ENCODE measurements at places on chromosomes 6 and 20.

DNA sequence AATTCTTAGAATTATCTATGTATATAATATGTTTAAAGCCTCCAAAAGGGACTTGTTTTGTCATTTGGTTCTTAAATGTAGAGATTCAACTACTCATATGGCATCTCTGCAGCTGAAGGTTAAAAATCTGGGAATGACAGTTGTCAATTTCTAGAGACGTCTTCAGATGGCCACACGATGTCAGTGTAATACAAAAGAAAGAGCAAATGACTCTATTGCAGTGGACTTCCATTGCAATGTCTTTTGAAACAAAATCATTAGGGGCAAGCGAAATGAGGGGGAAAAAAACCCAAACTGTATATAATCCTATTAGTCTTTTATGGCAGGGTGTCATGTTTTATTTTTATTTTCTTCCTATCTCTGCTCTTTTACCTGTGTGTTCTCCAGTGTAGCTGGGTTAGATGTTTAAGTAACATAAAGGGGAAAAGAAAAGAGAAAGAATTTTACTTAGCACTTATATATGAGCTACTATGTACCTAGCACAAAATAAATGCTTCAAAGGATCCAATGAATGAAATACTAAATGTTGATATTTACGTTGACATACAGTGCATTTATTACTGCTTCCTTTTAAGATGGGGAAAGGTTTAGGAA, 26.2 kb downstream of the CCN2 start:
- no peak for DNase-seq

- no peak for DNase-seq
These were observed 17.8 kb downstream of the LRP11 start for GRCh38 chr6:149846321-149846720.

DNA sequence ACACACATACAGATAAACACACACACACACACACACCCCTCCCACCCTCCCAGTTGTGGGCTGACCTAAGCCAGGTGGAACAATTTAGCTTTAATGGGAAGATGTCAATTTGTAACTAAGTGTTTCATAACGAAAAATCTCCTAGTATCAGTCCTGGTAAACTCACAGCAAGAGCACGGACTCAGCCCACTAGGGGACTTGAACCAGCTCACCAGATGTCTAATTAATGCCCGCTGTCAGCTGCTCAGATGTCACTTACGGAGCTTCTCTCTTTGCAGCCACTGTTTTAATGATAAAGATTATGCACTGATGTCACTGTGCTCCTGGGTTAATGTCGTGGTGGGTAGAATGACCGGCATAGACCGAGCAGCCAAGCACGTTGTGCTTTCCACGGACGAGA, 116.6 kb upstream of the INSM1 start:
- DNase-seq, result no peak

DNA sequence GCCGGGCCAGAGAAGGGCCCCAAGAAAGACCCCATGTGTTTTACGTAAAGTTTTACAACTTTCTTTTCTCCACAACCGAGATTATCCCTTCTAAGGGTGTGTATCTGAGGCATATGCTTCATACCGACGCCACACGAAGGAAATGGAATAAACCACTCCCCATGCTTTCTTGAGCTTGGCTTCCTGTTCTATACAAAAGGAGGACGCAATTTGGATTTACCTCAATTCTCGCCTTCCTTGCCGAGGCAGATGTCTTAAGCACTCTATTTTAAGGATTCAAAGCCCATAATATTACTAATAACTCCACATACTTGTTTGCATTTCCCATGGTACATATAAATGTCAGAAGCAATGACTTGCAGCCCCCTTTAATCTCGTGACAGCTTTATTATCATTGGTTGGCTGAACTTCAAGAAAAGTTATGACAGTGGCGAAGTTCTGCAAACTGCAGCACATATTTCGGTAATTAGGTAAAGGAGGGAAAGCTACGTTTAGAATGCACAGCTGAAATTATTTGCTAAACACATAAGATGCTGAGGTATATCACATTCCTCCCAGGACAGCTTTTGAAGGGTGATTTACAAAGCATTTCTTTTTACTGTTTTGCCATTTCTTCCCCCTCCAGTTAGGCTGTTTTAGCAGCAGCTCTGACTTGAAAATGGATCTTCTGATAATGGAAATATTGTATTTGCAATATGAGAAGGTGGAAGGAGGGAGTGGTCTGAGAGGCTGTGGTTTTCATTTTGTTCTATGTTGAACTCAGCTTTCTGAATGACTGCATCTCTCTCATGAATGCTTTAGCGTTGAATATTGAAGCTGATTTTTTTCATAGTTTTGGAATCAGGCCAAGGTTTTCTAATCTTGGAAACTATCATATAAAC, 330.5 kb downstream of the EPHA7 start:
- DNase-seq, result no peak

- DNase-seq, result no peak
These were observed 16.4 kb upstream of the KIFC1 start for GRCh38 chr6:33375143-33375671.

DNA sequence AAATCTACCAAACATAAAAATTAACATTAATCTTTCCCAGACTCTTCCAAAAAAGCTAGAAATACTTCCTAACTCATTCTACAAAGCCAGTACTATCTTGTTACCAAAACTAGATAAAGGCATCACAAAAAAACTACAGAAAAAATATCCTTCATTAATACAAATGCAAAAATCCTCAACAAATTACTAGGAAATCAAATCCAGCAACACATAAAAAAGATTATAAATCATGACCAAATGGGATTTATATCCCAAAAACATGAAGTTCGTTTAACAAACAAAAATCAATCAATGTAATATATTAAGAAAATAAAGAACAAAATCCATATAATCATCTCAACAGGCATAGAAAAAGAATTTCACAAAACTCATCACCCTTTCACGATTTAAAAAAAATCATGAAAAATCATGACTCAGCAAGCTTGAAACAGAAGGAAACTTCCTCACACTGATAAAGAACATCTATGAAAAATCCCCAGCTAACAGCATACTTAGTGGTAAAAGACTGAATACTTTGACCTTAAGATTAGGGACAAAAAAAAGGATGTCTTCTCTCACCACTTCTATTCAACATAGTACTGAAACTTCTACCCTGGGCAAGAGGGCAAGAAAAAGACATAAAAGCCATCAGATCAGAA, 43.2 kb downstream of the RANBP9 start:
- DNase-seq, result no peak

DNA sequence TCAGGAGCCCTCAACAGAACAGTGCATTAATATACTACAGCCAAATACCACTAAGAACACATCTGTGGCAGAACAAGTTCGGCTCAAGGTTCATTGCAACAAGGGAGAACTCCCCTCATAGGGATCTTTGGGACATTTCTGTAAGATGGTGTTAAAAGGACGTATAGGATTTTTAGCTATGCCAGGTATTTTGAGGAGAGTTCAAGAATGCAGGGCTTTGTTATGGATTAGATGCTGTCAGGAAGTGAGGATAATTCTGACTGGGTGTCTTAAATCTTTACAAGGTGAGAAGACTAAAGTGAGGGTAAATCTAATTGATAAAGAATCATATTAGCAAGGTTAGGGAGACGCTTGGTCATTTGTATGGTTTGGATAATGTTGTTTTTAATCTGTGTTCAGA, 83.7 kb upstream of the AHI1 start:
- DNase-seq, result no peak

DNA sequence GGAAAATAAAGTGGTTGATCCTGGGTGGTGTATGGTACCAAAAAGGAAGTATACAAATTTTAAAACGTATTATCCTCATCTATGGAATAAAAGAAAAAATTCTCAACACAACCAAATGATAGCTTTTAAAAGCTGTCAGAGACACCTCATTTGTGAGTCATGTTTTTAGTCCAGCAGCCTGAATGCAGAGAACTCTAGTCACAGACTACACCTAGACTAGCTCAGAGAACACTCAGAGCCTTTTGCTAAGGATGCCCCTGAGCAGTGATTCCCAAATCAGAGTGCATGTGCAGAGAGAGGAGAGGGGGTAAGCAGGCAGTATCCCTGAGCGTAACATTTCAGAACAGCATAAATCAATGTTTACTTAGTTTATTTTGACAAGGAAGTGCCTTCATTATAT, 809.3 kb downstream of the HACE1 start:
- DNase-seq, result no peak

DNA sequence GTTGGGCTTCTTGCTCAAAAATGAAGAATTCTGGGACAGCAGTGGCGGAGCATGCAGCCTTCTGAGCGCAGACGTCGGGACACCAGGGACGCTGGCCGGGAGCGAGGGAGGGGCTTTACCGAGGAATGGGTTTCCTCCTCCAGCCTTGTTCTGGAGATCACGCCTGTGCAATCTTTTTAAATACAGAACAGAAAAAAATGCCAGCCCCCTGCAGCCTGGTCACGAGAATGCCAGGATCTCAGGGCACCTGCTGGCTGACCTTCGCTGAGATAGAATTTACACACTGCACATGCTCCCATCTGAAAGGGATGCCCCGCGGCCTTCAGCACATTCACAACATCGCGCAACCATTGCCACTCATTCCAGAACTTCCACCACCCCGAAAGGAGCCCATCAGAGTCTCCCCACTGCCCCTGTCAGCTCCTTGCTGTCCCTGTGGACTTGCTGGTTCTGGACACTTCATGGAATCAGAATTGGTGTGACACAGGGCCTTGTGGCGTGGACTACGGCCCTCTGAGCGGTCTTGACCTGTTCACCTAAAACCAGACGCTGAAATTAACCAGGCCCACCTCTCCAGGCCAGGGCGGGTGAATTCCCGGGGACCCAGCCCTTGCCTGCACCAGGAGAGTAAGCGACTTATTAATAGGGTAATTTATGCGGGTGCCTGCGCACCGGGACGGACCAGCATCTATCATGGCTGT, 20.6 kb upstream of the BHLHE23 start:
- no peak for DNase-seq

DNA sequence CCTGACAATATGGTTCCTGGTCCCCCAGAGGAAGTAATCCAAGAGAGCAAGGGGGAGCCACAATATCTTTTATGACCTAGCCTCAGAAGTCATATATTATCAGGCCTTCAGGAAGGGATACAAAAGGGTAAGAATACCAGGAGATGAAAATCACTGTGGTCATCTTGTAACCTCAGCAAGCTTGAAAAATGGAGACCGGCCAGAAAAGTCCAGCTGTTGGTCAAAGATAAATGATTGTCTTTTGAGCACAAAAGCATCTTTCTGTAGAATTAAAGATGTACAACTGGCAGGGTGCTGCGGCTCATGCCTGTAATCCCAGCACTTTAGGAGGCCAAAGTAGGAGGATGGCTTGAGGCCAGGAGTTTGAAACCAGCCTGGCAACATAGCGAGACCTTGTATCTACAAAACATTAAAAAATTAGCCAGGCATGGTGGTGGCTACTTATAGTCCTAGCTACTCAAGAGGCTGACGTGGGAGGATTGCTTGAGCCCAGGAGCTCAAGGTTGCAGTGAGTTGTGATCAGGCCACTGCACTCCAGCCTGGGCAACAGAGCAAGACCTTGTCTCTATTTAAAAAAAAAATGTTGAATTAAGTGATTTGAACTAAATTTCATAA, 118.0 kb upstream of the MARCKS start:
- DNase-seq, result no peak

DNA sequence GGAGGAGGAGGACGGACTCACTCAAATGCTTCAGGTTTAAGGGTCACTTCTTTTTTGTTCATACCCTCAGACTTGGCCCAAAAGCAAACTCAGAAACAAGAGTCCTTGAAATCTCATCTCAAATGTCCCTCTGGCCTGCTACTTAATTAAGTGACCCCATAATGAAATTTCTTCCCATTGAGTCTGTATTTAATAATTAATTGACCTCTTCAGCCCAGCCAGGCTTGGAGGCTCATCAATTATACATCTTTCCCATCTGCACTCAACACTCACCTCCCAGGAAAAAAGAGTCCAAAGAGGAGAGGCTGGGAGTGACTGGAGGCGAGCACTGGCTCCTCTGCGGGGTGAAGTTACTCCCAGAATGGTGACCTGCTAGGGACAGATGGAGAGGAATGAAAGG, 90.5 kb upstream of the EYA2 start:
- no peak for DNase-seq

DNA sequence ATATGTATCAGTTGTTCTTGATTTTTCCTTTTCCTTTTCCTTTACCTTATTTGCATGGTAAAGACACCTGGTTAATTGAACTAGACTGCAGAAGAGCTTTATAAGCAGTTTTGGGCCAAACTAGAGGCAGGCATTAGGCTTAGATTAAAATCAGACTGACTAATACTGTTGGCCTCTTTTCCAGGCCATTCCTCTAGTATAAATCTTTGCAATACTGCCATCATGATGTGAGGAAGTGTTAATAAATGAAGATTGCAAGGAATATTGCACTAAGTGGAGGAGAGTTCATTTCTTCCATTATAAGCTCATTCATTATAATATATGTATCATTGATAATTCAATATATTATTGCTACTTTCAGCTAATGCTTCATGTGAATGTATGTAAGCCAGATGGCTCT, 163.8 kb downstream of the MMUT start:
- no peak for DNase-seq

DNA sequence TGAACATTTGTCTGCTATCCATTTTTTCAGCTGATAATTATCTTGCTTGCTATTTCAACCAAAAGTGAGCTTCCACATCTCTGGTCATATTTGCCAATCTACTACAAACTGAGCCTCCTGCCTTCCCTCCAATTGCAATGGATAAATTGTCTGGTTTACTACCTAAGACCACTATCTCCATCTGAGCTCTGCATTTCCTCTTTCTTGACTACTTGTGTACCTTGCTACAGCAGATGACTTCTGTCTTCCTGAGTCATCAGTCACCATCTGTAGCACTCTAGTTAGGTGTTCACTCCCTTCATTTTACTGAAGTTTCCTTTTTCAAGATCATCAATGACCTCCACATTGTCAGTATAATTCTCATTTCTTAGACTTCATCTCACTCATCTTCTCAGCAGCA, 33.5 kb upstream of the PHIP start:
- no peak for DNase-seq

GRCh38 chr6:150276168-150276936, 92.5 kb upstream of the IYD start:
- DNase-seq, result no peak

- DNase-seq, result no peak
These were observed 3.4 kb upstream of the GATA5 start for GRCh38 chr20:62479156-62479555.

GRCh38 chr20:62202676-62203377, 17.3 kb downstream of the HRH3 start:
- DNase-seq, result no peak

DNA sequence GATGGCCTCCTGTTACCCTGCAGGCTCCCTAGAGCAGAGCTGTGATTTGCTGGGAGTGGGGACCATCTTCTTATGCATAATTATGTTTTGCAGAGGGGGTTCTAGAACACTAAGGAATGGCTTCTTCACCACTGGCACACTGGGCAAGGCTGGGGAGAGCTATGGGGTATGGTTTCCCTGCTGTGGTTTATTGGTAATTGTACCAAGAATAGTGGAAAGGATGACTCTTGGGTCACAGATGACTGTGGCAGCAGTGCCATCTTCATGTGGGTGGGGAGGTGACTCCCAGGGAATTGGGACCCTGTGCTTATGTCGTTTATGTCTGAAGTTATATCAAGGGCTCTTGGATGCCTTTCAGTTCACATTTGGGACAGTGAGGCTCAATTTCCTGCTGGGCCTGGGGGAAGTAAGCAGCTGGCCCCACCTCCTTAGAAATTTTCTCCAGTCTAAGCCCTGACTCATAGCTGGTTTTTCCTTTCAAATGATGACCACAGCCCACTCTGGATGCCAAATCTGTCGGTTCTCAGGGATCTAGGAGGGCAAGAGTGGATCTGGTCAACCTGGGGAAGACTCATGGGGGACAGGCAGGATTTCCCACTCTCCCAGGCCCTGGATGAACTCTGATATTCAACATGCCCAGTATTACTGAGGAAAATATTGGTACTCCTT, 230.8 kb downstream of the LRFN2 start:
- DNase-seq, result no peak

Data from ecto neural progenitor cell (in vitro differentiated cells).